ENCODE measurements at places on chromosomes 7 and 10.

GRCh38 chr7:56188823-56189346 lies 72.7 kb upstream of the NUPR2 start:
- no peak for DNase-seq

DNA sequence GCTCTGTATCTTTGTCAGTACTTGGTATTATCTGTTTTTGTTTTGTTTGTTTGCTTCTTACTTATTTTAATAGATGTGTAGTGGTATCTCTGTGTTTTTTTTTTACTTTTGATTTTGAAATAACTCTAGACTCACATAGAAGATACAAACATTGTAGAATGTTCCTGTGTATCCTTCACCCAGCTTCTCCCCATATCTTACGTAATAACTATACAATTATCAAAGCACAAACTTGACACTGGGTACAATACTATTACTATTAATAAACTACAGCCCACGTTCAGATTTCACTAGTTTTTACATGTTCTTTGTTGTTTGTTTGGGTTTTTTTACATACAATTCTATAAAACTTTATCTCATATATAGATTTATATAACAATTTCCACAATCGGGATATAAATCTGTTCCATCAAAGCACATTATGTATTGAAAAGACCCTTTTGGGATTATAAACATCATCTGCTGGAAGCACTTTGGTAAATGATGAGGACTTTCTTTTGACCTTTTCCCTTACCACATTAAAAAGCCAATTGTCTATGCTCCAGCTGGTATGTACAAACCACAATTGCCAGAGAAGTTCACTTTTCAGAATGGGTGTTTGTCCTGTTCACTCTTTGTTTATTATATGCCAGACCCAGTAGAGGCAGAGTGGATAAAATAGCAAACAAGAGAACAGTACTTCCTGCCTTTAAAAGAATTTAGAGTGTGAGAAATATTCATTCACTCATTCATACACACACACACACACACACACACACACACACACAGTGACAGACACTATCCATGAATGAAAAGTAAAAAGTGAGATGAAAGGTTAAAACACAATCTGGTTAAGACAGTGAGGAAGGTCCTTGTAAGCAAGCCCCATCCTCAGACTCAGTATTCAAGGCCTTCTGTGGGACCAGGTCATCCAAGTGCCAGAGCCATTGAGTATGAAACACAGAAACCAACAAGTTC lies 113.0 kb downstream of the SGMS1 start:
- DNase-seq, result no peak

DNA sequence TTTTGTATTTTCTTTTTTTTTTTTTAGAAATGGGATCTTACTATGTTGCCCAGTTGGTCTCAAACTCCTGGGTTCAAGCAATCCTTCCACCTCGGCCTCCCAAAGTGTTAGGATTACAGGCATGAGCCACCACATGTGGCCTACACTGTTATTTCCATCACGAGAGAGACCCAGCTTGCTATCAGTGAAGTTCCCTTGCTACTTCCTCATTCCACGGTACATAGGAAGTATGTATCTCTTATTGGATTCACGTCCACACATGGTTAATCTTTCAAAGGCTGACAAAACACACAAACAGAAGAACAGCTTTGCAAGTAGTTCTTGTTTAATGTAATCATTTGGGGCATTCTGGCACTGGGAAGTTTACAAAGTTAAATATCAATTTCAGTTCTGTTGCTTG lies 50.9 kb downstream of the DCLRE1A start:
- DNase-seq, result no peak

DNA sequence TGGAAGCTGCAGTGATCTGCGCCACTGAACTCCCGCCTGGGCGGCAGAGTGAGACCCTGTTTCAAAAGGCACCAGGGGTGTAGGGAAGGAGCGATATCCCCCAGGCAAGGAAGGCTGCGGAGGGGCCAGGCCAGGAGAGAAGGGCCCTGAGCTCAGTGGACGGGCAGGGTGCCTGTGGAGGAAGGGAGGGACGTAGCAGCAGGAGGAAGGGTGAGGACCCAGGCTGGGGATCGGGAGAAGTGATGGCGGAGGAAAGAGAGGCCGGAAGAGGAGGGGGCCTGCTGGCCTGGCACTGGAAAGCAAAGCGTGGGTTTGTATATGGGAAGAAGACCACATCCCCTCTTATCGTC lies 45.6 kb downstream of the ALOX5 start:
- DNase-seq, result no peak

GRCh38 chr7:5693529-5693928 lies 87.9 kb downstream of the RNF216 start:
- no peak for DNase-seq

DNA sequence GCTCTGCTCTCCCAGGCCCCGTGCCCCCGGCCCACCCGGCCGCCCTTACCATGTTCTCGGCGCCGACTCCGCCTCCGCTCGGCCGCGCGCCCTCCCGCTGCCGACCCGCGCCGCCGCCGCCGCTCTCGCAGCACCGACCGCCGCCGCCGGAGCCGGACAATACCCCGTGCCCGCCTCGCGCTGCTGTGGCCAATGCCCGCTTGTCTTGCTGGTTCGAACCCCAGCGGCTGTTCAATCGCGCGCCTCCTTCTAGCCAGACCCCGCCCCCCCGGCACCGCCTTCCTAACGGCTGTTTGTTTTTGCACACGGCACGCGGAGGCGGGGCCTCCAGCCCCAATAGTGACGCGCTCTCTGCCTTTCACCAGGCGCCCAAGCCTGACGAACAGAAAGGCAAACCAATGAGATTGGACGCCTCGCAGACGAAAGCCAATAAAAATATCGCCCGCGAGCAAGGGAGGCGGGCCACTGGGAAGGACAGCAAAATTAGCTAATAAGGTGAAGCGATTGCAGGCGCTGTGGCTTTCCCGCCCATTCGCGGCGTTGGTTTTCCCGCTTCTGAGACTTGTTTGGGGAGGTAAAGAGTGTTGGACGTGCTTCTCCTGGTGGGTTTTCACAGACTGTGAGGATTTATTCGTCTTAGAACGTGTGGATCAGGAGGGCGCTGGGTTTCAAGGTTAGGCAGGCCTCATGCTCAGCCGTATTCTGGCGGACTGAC lies at the start of gene H2AZ2:
Gene H2AZ2, minus strand, starts transcription at position 168 of the 715 bp plus-strand sequence. Its CDS starts 116 bp downstream, at position 52.
- DNase-seq, result peak; percentile 100

- no peak for DNase-seq
These were observed 79.0 kb upstream of the MACROH2A2 start for GRCh38 chr10:69973678-69974077.

- DNase-seq, result no peak
These were observed 18.8 kb upstream of the MET start for GRCh38 chr7:116653204-116653603.

- DNase-seq, result no peak
These were observed 33.8 kb upstream of the COL1A2 start for GRCh38 chr7:94360926-94361325.

DNA sequence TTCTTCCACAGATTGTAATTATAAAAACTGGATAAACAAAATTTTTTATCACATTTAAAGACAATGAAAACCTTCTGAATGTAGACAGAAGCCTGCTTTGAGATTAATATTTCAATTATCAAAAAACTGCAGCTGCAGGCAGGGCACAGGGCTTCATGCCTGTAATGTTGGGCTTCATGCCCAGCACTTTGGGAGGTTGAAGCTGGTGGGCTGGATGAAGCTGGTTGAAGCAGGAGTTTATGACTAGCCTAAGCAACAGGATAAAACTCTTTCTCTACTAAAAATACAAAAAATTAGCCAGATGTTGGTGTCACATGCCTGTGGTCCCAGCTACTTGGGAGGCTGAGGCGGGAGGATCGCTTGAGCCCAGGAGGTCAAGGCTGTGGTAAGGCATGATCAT lies 41.2 kb downstream of the PDZD8 start:
- no peak for DNase-seq

- no peak for DNase-seq
These were observed 77.5 kb upstream of the ADAM12 start for GRCh38 chr10:126465771-126466170.

DNA sequence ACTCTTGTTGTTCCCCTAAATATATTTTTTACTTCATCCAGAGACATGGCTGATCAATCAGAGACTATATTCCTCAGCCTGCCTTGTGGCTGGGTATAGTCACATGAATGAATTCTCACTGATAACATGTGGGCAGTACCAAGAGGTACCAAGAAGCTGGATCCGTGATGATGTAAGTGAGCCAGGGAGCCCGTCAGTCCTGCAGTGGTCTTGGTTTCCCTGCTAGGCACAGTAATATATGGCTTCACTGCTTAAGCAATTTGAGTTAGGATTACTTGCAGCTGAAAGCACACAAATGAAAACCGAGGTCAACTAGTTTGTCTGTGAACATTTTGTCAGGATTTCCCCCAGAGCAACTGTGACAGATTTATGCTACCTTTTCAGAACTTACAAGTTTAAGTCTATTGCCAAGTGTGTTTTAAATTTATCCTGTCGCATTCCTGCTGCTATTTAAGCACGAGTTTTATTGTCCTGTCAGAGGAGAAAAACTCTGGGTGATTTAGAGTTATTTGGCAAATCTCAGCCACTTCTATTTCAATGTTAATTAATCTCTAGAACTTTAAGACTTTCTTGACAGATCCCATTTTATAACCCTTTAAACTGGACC lies 381.8 kb downstream of the PHF14 start:
- no peak for DNase-seq

GRCh38 chr10:14191407-14191806 lies 139.3 kb downstream of the FRMD4A start:
- DNase-seq, result no peak

- DNase-seq, result no peak
These were observed 135.8 kb downstream of the RGS10 start for GRCh38 chr10:119406601-119407253.

DNA sequence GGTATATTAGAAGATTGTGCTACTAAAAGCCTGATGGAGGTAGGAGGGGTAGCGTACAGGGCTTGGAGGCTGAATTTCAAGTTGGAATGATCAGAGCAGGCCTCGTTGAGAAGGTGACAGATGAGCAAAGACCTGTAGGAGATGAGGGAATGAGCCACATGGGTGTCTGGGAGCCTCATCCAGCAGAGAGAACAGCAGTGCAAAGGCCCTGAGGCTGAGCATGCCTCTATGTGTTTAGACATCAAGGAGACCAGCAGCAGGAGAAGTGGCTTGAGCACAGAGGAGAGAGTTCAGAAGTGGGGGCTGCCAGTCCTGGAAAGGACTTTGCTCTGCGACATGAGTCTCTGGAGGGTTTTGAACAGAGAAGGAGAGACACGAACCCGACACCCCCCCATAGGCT lies 111.7 kb downstream of the TMEM130 start:
- DNase-seq, result no peak

DNA sequence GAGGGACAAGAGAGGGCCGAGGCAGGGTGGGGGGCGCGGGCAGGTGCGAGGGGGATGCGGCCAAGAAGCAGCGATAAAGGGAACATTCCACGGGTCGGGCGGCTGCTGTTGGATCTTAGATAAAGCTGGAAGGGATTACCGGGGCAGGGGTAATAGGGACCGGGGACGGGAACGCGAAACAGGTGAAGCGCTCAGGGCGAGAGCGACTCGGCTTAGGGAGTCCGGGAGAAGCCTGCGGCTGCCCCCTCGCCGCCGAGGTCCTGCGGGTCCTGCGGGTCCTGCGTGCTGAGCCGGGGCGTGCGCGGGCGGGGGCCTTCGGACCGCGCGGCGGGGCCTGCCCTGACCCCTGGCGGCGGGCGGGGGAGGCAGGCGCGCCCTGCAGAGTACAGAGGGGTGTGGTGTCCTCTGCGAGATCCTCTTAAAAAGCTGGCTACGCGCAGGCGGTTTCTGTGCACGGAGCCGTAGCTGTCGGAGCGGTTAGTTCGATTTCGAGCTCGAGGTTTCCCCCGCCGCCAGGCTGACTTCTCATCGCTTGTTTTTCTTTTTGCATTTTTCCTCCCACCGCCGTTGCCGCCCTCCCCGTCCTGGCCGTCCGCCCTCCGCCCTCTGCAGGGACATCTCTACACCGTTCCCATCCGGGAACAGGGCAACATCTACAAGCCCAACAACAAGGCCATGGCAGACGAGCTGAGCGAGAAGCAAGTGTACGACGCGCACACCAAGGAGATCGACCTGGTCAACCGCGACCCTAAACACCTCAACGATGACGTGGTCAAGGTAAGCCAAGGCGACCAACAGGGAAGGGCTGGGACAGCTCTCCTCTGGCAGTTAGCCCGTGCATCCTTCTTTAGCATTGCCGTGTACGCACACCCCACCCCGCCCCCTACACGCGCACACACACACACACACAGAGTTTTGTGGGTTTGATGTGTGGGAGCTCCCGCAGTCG lies 1.4 kb downstream of the CAV1 start:
- peak; percentile 62 for DNase-seq

GRCh38 chr10:83165265-83165664 lies 974.0 kb upstream of the GHITM start:
- no peak for DNase-seq

DNA sequence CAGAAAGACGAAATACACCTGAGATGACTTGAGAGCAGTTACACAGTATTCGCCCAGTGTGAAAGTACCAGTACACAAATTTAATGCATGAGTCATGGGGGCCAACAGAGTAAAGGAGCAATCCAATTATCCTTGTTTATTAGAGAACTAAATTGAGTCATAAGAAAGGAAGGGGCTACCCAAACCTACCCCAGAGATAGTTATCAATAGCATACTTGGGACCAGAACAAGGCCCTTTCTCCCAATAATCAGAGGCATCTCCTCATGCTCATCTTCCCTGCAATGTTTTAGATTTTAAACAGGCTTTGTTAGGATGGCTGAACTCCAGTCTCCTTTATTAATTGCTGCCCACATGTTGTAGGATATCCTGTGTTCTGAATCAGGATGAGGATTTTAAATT lies 239.7 kb upstream of the LRGUK start:
- DNase-seq, result no peak

GRCh38 chr10:60985951-60986350 lies 42.0 kb upstream of the RHOBTB1 start:
- DNase-seq, result no peak

DNA sequence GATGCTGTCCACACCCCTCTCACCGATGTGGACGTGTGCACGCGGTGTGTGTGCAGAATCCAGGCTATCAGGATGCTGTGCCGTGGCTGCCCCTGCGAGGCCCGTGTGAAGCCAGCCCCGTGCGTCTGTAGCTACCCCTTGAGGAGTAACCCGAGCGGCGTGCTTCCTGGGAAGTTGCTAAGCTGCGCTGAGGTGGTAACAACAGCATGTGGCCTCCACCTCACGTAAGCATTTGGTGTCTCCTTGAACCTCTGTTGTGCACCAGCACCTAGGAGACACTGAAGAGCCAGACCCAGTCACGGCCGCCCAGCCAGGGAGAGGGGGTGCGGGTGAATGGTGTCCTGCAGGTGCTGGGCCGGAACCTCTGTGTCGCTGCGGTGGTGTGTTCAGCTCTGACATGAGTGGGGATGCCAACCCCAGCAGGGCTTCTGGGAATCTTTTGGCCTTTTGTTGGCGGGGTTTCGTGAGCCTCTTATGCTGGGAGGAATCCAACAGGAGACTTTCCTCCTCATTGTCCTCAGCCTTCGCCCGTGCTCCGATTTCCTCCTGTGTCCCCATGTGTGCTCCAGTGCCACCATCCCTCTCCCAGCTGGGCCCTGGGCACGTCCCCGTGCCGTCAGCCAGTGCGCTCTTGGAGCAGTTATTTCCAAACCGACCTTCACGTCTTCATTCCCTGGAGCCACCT lies 60.4 kb downstream of the DNAJB6 start:
- DNase-seq, result no peak

- no peak for DNase-seq
These were observed 639.9 kb downstream of the PHTF2 start for GRCh38 chr7:78438433-78438832.
